ENCODE measurements at places on chromosomes 12 and 14. TPM values are rescaled to one million over a fixed set of nuclear protein-coding genes. Genes with fewer than 3 reads are reported as not detected.

The UBR7 gene
- total RNA-seq = 32.8 TPM

The PSMC6 gene
- total RNA-seq = 79.6 TPM

The GLI1 gene
- 7.7 TPM for total RNA-seq

The SRSF5 gene
- 331 TPM for total RNA-seq

The NABP2 gene
- total RNA-seq = 58.0 TPM

The METAP2 gene
- total RNA-seq = 130 TPM

The BEST3 gene
- total RNA-seq = 2.7 TPM

The CARMIL3 gene
- 0.64 TPM for total RNA-seq

The AKAP3 gene
- total RNA-seq = 0.03 TPM

The RBP5 gene
- not detected for total RNA-seq

The HELB gene
- 0.90 TPM for total RNA-seq

The SP1 gene
- total RNA-seq = 26.2 TPM

The PPP2R5E gene
- 24.7 TPM for total RNA-seq

The CCDC60 gene
- total RNA-seq = not detected

The TUNAR gene
- not detected for total RNA-seq

The BCAT1 gene
- total RNA-seq = 12.0 TPM

The OTOGL gene
- not detected for total RNA-seq

The TAS2R42 gene
- total RNA-seq = not detected

The PRB2 gene
- not detected for total RNA-seq

The STXBP6 gene
- total RNA-seq = 2.2 TPM

The RERGL gene
- total RNA-seq = not detected

The GZMH gene
- total RNA-seq = not detected

The TPH2 gene
- total RNA-seq = not detected

The GPR135 gene
- 0.96 TPM for total RNA-seq

The HEBP1 gene
- total RNA-seq = 66.0 TPM

The SDSL gene
- 22.0 TPM for total RNA-seq

The SLC39A2 gene
- total RNA-seq = not detected

The RPL10L gene
- total RNA-seq = not detected

The COCH gene
- 24.8 TPM for total RNA-seq

The TAS2R10 gene
- not detected for total RNA-seq

The NFATC4 gene
- total RNA-seq = 0.67 TPM

The RASAL1 gene
- 0.55 TPM for total RNA-seq

The SPTSSA gene
- total RNA-seq = 25.2 TPM

The MDGA2 gene
- total RNA-seq = not detected

The TAS2R43 gene
- not detected for total RNA-seq

The CFAP73 gene
- total RNA-seq = 0.10 TPM

The MUCL1 gene
- not detected for total RNA-seq

The IGF1 gene
- 0.30 TPM for total RNA-seq

The LRCOL1 gene
- total RNA-seq = not detected

The ANKRD33 gene
- 0.24 TPM for total RNA-seq

The RNASE3 gene
- not detected for total RNA-seq

The SLC7A8 gene
- 0.55 TPM for total RNA-seq

The CNIH1 gene
- total RNA-seq = 244 TPM

The TCL1B gene
- not detected for total RNA-seq

The ACSS3 gene
- not detected for total RNA-seq

The ART4 gene
- total RNA-seq = not detected

The KRT77 gene
- total RNA-seq = not detected

The TBX3 gene
- 23.9 TPM for total RNA-seq

All from A549 treated with RU486 at 1 μM for 4 hours (cell line).